Thyroid gland (tissue), 4 donors: ENCODE measurements at places on chromosomes 7 and 10. TPM values are rescaled to one million over a fixed set of nuclear protein-coding genes. Genes with fewer than 3 reads are reported as not detected.

DNA sequence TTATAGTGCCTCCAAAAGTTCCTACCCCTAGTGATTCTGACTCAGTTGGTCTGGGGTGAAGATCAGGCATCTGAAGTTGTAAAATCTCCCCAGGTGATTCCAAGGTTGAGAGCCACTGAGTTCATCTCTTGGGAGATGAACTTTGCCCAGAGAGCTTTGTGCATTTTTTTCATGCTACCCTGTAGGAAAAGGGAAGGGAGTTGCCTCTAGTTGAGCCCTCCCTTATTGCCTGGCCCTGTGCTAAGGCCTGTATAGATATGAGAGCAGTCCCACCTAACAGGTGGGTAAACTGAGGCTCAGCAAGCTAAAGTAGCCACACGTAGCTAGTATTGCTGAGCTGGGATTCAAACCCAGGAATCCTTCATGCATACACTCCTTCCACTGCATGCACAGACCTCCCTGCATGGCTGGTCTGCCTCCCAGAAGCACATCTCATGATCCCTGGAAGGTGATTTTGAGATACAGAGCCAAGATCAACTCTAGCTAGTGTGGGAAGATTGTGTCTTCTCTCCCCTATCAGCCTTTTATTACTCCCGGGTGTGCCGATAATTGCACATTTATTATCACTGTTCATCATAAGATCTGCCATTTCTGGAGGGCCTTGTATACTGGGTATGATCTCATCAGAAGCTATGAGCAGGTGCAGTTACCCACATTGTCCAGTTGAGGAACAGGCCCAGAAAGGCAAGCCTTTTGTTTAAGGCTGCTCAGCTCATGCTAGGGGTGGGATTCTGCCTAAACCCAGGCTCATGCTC is 47.0 kb downstream of the TBATA start:
- peaks cover 5% of the 10 kb centered on the region for H3K4me1 ChIP-seq
- no peaks in the 10 kb centered on the region for H3K27me3 ChIP-seq

The GPR85 gene
- total RNA-seq = 0.75 TPM

GRCh38 chr10:44966816-44967509 is 7.4 kb downstream of the RASSF4 start:
- DNase-seq = peak; percentile 47
- no peaks in the 10 kb centered on the region for H3K27me3 ChIP-seq
- peaks cover 78% of the 10 kb centered on the region for H3K4me1 ChIP-seq

DNA sequence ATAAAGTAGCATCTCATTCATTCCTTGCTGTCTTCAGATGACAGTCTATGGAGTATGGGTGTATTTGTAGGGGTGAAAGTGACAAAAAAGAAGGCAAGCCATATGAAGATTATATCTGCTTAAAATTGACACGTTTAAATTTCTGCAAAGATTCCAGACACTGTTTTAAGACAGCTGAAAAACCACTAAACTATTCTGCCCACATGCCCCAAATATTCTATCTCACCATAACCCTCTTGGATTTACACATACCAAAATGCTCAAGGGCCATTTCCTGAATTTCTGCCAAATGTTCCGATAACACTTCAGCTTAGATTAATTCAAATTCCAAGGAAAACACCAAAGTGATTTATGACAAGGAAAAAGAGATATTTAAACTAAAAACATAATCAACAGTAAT is 99.9 kb upstream of the IL6 start:
- no peaks in the 10 kb centered on the region for H3K27me3 ChIP-seq
- no peak overlapping the region for H3K27ac ChIP-seq
- no peaks in the 10 kb centered on the region for H3K4me1 ChIP-seq
- DNase-seq = no peak

GRCh38 chr10:78905957-78906308 is 162.8 kb upstream of the ZMIZ1 start:
- H3K4me1 ChIP-seq = peaks cover 2% of the 10 kb centered on the region
- H3K27ac ChIP-seq = no peak overlapping the region
- H3K36me3 ChIP-seq = no peaks in the 10 kb centered on the region
- no peaks in the 10 kb centered on the region for H3K27me3 ChIP-seq
- no peak overlapping the region for H3K4me3 ChIP-seq
- no peak for DNase-seq

- no peak overlapping the region for H3K27ac ChIP-seq
- H3K36me3 ChIP-seq = no peaks in the 10 kb centered on the region
- no peaks in the 10 kb centered on the region for H3K27me3 ChIP-seq
- no peak overlapping the region for H3K4me3 ChIP-seq
- H3K4me1 ChIP-seq = no peaks in the 10 kb centered on the region
- DNase-seq = no peak
Measured at GRCh38 chr10:124512600-124512999, 51.0 kb downstream of the LHPP start.

DNA sequence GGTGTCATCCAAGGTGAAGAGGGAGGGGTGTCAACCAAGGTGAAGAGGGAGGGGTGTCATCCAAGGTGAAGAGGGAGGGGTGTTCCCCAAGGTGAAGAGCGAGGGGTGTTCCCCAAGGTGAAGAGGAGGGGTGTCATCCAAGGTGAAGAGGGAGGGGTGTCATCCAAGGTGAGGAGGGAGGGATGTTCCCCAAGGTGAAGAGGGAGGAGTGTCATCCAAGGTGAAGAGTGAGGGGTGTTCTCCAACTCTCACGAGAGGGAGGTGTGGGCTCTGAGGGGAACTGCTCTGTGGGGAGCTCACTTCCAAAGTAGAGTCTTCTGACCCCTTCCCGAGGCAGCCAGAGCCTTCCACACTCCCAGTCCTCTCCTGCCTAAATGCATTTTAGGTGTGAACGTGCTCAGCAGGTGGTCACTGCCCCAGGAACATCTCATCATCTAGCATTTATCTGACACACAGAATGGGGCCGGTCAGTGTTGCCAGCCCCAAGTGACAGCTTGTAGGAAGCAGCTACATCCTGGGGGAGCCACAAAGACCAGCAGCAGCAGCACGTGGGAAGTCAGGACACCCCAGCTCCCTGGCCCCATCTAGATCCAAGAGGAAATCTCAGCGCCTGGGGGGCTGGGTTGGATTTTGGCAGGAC is 323.8 kb downstream of the GLRX3 start:
- no peaks in the 10 kb centered on the region for H3K27me3 ChIP-seq
- DNase-seq = no peak
- no peaks in the 10 kb centered on the region for H3K36me3 ChIP-seq
- H3K4me3 ChIP-seq = no peak overlapping the region

The KMT2E gene
- total RNA-seq = 111 TPM

DNA sequence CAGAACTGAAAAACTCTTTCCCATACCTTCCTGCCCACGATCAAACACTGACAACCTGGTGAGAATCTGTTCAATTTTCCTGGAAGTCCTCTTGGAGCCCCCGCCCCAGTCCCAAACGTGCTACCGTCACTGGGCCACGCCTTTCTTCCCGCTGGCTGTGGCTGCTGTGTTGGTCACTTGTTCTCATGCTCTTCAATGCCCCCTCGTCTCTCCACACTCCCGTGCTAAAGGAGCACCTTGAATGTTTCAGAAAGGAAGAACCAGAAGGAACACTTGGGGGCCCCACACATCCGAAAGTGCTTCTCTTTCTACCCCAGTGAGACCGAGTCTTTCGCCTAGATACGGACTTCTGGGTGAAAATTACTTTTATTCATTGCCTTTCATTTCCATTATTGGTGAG is 215.1 kb downstream of the DIP2C start:
- no peaks in the 10 kb centered on the region for H3K27me3 ChIP-seq
- no peak overlapping the region for H3K27ac ChIP-seq
- DNase-seq = no peak
- no peaks in the 10 kb centered on the region for H3K36me3 ChIP-seq
- H3K4me3 ChIP-seq = no peak overlapping the region

DNA sequence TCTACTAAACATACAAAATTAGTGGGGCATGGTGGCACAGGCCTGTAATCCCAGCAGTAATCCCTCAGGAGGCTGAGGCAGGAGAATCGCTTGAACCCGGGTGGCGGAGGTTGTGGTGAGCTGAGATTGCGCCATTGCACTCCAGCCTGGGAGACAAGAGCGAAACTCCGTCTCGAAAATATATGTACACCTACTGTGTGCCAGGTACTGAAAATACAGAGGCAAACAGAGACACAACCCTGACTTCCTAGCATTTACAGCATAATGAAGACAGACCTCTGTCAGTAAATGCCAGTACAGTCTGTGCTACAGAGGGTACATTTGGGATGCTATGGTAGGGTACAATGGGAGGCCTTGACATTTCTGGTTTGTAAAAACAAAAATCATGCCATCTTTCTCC is 66.6 kb downstream of the ABCC2 start:
- H3K27ac ChIP-seq = no peak overlapping the region
- peaks cover 6% of the 10 kb centered on the region for H3K4me1 ChIP-seq
- H3K4me3 ChIP-seq = no peak overlapping the region
- no peak for DNase-seq
- no peaks in the 10 kb centered on the region for H3K27me3 ChIP-seq

The FKBP6 gene
- not detected for total RNA-seq

The ZNF804B gene
- 49.1 TPM for total RNA-seq

The SVOPL gene
- not detected for total RNA-seq

The LIPM gene
- total RNA-seq = not detected

GRCh38 chr7:145092766-145093165 is 256.9 kb upstream of the TPK1 start:
- no peak overlapping the region for H3K27ac ChIP-seq
- H3K4me3 ChIP-seq = no peak overlapping the region
- no peak for DNase-seq
- no peaks in the 10 kb centered on the region for H3K27me3 ChIP-seq

- no peaks in the 10 kb centered on the region for H3K27me3 ChIP-seq
- no peak overlapping the region for H3K4me3 ChIP-seq
- H3K36me3 ChIP-seq = no peaks in the 10 kb centered on the region
- no peak overlapping the region for H3K27ac ChIP-seq
Measured at GRCh38 chr10:10785627-10786026, 232.0 kb upstream of the CELF2 start.

GRCh38 chr10:85596389-85596788 is 770.2 kb downstream of the GRID1 start:
- no peaks in the 10 kb centered on the region for H3K27me3 ChIP-seq
- DNase-seq = no peak
- H3K27ac ChIP-seq = no peak overlapping the region
- H3K4me1 ChIP-seq = peaks cover 7% of the 10 kb centered on the region
- no peak overlapping the region for H3K4me3 ChIP-seq
- H3K36me3 ChIP-seq = no peaks in the 10 kb centered on the region

The KLLN gene
- total RNA-seq = 0.67 TPM

The GIMAP6 gene
- 73.6 TPM for total RNA-seq

GRCh38 chr7:42650171-42650570 is 261.7 kb downstream of the C7orf25 start:
- H3K27me3 ChIP-seq = no peaks in the 10 kb centered on the region
- DNase-seq = no peak
- no peaks in the 10 kb centered on the region for H3K36me3 ChIP-seq
- no peak overlapping the region for H3K4me3 ChIP-seq
- no peak overlapping the region for H3K27ac ChIP-seq
- no peaks in the 10 kb centered on the region for H3K4me1 ChIP-seq

DNA sequence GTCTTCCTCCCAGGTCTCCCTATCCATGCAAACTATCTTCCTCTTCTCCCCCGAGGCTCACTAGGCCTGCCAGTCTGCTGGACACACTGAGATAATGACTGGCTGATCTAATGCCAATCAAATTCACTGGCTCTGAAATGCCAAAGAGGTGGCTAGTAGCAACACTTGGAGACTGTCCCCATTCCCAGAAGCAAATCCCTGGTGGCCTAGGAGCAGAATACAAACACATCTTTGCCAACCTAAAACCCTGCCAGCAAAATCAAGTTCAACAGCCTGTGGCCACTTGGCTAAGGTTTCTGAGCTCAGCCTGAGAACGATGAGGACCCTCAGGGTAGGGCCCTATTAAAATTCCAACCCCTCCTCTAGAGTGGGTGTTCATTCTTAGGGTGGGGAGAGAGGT is 46.6 kb downstream of the SH3PXD2A start:
- no peak overlapping the region for H3K4me3 ChIP-seq
- H3K27me3 ChIP-seq = no peaks in the 10 kb centered on the region
- DNase-seq = peak; percentile 13
- no peaks in the 10 kb centered on the region for H3K36me3 ChIP-seq
- no peaks in the 10 kb centered on the region for H3K4me1 ChIP-seq
- no peak overlapping the region for H3K27ac ChIP-seq

GRCh38 chr10:66192162-66192831 is 733.5 kb upstream of the LRRTM3 start:
- H3K4me1 ChIP-seq = peaks cover 3% of the 10 kb centered on the region
- DNase-seq = no peak
- no peak overlapping the region for H3K27ac ChIP-seq
- H3K36me3 ChIP-seq = no peaks in the 10 kb centered on the region
- no peak overlapping the region for H3K4me3 ChIP-seq

The SPACDR gene
- total RNA-seq = 2.0 TPM

DNA sequence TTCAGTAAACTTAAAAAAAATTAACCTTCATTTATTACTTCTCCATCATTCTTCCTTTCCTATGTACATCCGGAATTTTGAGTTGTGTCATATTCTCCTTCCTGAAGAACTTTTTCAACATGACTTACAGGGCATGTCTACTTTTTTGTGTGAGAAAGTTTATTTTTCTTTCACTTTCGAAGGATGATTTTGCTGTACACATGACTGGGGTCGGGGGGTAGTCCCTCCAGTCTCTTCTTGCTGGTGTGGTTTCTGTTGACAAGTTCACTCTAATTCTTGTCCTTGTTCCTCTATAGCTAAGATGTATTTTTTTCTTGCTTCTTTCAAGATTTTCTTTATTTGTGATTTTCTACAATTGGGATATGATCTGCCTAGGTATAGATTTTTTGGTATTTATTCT is 55.8 kb downstream of the INPP5A start:
- DNase-seq = no peak
- H3K27me3 ChIP-seq = no peaks in the 10 kb centered on the region
- no peaks in the 10 kb centered on the region for H3K36me3 ChIP-seq
- H3K4me3 ChIP-seq = no peak overlapping the region
- H3K4me1 ChIP-seq = peaks cover 6% of the 10 kb centered on the region

GRCh38 chr10:89836840-89837164 is 135.4 kb downstream of the KIF20B start:
- no peaks in the 10 kb centered on the region for H3K36me3 ChIP-seq
- H3K27me3 ChIP-seq = no peaks in the 10 kb centered on the region
- no peak overlapping the region for H3K27ac ChIP-seq
- DNase-seq = no peak
- peak overlapping the region; percentile 47 for H3K4me3 ChIP-seq
- H3K4me1 ChIP-seq = peaks cover 9% of the 10 kb centered on the region

The PCBD1 gene
- total RNA-seq = 93.3 TPM

The GIMAP5 gene
- 26.5 TPM for total RNA-seq

- peaks cover 19% of the 10 kb centered on the region for H3K4me1 ChIP-seq
- H3K36me3 ChIP-seq = no peaks in the 10 kb centered on the region
- no peaks in the 10 kb centered on the region for H3K27me3 ChIP-seq
- no peak overlapping the region for H3K4me3 ChIP-seq
- H3K27ac ChIP-seq = peak overlapping the region; percentile 25
Measured at GRCh38 chr7:55546814-55547213, 25.5 kb downstream of the VOPP1 start.

GRCh38 chr7:135731131-135731530 is 3.1 kb upstream of the SLC13A4 start:
- H3K4me3 ChIP-seq = no peak overlapping the region
- H3K27me3 ChIP-seq = no peaks in the 10 kb centered on the region
- H3K36me3 ChIP-seq = no peaks in the 10 kb centered on the region
- no peaks in the 10 kb centered on the region for H3K4me1 ChIP-seq
